ENCODE measurements at places on chromosomes 6 and 20.

DNA sequence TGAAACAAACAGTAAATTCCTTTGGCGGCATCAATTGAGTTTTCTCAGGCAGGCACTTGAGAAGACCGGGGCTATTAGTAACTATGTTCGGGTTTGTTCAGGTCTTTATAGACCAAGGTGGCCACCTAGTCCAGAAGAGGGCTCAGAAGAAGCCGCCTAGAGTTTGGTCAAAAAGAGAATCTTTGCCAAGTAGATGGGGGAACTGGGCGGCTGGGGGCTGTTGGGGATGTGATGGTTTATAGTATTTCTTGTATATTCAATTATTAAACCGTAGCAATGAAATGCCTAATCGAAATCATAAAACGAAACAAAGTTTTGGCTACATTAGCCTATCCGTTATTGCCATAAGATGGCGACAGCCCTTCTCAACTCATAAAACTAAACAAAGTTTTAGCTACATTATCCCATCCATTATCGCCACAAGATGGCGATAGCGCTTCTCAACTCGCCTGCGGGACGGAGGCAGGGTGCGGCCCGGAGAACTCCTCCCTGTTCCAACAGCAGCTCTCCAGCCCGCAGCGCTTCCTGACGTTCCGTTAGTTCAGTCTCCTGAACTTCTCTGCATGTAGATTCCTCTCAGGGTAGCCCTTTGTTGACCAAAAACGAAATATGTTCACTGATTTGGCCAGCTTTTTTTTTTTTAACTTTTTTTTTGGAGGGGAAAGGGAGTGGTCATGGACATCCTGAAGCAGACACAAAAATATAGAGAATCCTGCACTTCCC is 120.5 kb upstream of the PRSS16 start:
- peak; percentile 83 for DNase-seq

DNA sequence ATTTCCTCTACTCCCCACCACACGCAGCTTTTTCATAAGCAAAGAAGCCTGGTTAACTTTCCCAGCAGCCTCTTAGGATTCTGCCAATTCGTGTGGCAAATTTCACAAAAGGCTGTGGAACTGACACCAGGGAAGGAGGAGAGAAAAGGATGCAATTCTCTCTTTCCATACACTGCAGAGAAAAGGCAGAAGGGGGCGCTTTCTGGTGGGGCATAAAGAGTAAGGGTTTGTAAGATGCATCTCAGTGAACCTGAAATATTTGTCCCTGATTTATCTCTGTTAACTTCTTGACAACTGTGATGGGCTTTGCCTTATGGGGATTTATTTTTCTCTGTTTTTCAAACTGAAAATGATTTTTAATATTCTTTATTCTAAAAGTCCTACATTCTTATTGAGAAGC is 45.5 kb upstream of the GLP1R start:
- DNase-seq: no peak

DNA sequence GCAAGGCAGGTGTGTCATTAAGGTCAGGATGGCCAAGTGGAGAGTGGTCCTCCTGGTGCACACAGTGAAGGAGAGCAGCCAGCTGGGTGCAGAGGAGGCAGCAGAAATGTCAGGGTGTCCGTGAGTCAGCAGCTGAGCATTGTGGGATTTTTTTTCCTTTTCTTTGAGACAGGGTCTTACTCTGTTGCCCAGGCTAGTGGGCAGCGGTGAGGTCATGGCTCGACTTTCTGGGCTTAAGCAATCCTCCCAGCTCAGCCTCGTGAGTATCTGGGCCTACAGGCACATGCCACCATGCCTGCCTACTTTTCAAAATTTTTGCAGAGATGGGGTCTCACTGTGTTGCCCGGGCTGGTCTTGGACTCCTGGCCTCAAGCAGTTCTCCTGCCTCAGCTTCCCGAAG is 16.0 kb downstream of the ARID1B start:
- DNase-seq: no peak

GRCh38 chr6:142377497-142377848 is 75.7 kb downstream of the ADGRG6 start:
- no peak for DNase-seq

DNA sequence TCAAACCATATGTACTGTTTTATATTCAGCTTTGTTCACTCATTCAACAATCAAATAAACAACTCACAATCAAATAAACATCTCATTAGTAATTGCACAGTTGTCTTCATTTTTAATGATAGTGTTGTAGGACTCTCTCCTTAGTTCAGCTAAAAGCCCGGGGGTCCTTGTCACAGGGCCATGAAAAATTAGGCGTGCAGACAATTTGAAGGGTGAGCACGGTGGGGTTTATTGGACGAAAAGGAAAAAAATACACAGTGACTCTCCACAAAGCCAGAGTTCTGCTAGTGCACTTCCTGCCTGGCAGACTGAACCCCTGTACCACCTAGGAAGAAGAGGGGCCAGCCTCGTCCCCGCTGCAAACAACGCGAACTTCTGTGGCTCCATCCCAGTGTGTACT is 257.6 kb upstream of the FLRT3 start:
- DNase-seq: no peak

GRCh38 chr20:37395921-37396415 is 50.0 kb downstream of the SRC start:
- DNase-seq: no peak

DNA sequence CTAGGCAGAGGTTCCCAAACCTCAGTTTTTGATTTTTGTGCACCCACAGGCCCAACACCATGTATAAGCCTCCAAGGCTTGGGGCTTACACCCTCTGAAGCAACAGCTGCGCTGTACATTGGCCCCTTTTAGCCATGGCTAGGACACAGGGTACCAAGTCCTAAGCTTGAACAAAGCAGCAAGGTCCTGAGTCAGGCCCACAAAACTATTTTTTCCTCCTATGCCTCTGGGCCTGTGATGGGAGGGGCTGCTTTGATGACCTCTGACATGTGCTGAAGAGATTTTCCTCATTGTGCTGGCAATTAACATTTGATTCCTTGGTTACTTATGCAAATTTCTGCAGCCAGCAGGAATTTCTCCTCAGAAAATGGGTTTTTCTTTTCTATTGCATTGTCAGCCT is 262.2 kb upstream of the CEP162 start:
- no peak for DNase-seq

- peak; percentile 89 for DNase-seq
These were observed 50.0 kb downstream of the SYNJ2 start for GRCh38 chr6:158031381-158032353.

GRCh38 chr6:134593887-134594286 is 276.0 kb upstream of the SGK1 start:
- DNase-seq: no peak

DNA sequence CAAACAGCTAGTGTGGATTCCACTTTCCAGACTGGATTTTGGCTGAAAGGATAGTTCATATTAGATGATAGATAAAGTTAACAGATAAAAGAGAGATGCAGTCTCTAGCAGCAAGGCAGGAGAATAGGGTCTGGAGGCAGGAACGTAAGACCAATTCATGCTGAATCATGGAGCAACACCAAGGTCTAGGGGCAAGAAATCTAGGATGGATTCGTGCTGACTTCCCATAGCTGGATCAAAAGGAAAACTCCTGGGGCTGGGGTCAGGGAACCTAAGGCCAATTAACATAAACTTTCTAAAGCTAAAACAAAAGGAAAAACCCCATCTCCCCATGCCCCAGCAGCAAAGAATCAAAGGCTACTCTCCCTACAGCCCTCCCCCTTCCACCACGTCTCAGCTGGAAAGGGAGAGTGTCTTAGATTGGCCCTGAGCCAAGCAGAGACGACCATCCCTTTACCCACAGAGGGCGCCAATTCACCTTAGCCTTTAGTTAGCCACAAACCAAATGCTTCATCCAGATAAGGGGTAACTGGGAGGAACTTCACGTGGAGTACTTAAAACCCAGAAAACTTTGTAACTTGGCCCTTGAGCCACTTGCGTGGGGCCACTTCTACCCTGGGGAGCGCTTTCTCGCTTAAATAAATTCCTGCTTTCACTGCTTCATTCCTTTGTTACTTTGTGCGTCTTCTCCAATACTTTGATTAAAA is 7.6 kb downstream of the TREM1 start:
- no peak for DNase-seq

DNA sequence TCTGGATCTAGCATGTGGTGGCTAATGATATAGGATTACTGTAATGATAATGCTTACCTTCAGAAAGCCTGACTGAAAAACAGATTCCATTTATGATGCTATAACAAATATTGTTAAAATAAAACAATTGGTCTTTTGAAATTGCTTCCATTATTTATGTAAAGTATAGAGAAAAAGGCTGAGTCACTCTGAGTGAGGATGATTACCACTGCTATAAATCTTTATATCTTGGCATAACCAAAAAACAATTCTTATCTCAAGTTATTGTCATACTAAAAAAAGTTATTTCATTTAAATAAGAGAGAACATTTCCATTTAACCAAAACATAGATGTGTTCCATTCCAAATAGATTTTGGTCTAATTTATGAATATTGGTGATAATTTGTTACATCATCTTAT is 53.0 kb upstream of the DST start:
- DNase-seq: no peak

GRCh38 chr20:40863355-40863919 is 165.2 kb upstream of the TOP1 start:
- no peak for DNase-seq

- peak; percentile 51 for DNase-seq
These were observed 271.2 kb downstream of the PRL start for GRCh38 chr6:22025468-22026163.

DNA sequence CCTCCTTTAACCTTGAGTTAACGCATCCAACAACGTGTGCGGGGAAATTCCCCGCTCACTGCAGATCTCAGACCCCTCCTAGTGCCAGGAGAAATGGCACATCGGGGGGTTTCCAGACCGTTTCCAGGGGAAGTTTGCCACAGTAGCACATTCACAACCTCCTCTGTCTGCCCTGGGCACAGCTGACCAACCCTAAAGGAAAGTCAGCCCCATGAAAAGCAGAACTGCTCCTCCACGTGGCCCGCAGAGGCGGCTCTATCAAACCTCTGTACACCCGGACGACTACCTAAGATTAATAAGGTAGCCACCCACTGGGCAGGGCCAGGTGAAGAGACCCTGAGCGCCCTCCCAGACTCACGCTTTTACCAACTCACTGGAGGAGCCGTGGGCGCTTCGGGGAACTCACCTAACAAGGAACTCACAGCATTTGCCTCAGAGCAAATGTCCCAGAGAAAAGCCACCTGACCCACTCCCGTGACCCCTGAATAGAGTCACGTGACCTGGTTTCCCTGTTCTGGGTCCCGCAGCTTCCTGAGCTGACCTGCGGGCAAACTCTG is 93.1 kb downstream of the PRND start:
- no peak for DNase-seq

- no peak for DNase-seq
These were observed 105.3 kb downstream of the CEBPB start for GRCh38 chr20:50295762-50296449.

- DNase-seq: no peak
These were observed 620.5 kb downstream of the DOK5 start for GRCh38 chr20:55095745-55096400.

DNA sequence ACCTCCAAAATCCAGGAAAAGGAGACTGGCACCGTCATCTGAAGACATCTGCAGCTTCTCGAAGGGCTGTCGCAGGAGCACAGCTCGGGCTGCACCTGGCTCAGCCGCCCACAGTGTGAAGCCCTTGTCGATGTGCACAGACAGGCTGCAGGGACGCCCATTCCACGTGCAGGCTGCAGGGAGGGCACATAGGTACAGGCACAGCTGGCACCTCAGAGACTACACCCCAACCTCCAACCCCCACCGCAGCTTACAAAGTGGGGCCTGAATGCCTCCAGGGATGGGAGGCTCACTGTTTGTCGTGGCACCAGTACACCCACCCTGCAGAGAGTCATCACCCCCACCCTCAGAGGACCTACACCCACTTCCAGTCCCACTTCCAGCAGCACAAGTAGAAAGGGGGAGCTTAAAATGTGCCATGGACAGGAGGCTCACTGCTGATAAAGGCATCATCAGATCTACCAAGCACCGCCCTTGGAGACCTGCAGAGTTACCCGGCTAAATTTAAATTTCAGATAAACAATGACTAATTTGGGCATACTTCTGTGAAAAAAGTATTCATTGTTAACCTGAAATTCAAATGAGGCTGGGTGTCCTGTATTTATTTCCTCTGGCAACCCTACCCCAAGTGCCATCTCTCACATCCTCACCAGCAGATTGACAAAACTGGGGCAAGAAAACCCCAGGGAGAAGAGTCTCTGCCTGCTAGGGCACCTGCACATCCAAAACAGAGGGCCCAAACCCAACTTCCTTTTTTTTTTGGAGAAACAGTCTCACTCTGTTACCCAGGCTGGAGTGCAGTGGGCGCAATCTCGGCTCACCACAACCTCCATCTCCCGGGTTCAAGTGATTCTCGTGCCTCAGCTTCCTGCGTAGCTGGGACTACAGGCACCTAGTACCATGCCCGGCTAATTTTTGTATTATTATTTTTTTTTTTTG is 7.7 kb upstream of the CDK5RAP1 start:
- no peak for DNase-seq

DNA sequence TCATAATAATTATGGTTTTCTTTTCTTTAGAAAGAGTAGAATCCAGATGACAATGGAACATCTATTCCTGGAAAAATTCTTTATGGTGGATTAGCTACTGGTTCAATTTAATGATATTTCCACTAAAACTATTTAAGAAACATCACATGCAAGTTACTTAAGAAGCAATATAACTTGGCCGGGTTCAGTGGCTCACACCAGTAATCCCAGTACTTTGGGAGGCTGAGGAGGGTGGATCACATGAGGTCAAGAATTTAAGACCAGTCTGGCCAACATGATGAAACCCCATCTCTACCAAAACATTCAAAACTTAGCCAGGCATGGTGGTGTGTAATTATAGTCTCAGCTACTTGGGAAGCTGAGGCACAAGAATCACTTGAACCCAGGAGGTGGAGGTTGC is 65.9 kb upstream of the SMLR1 start:
- no peak for DNase-seq

DNA sequence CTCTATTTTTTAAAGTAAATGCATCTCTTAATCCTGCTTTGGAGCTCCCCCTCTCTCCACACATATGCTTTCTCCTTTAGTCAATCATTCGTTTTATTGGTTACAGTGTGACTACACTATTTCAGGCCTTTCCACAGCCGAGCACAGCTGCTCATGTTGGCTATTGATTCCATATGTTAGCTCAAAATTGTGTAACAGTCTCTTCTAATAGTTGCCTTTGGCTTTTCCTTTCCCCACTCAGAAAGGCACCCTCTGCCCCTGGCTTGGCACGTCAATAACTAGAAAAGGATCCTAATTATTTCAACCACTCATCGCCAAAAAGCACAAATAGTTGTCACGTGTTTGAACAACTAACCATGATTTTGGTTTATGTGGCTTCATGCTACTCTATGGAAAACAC is 410.3 kb upstream of the SLC35B3 start:
- DNase-seq: no peak

- no peak for DNase-seq
These were observed 135.0 kb downstream of the FOXA2 start for GRCh38 chr20:22449188-22449973.

DNA sequence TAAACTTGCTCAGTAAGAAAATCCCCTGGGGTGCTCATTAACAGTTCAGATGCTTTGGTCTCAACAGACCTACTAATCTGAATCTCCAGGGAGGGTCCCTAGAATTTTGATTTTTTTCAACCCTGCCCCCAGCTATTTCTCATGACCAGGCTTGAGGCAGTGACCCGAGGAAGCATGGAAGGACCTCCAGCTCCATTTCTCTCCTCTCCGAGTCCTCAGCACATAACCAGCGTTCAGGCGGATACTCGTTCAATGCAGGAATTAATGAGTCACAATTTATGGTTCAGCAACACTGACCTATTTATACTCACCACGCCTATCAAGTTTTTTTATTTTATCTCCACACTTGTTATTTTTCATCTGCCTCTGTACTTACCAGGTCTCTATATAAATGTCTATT is 369.2 kb upstream of the CDH4 start:
- no peak for DNase-seq

GRCh38 chr20:1915725-1916124 is 20.5 kb downstream of the SIRPA start:
- DNase-seq: no peak

Data from AG08395 (cell line).